ENCODE measurements at places on chromosomes 7 and 10. TPM values are rescaled to one million over a fixed set of nuclear protein-coding genes. Genes with fewer than 3 reads are reported as not detected.

Gene ITIH5
- 1.5 TPM for total RNA-seq

Gene XPNPEP1
- total RNA-seq: 94.6 TPM

Gene CYREN
- 76.5 TPM for total RNA-seq

Gene TCAF1
- 37.4 TPM for total RNA-seq

Gene LIPK
- total RNA-seq: not detected

Gene PLA2G12B
- total RNA-seq: not detected

Gene CTTNBP2
- total RNA-seq: 5.3 TPM

Gene SMO
- total RNA-seq: 20.1 TPM

Gene TRAPPC14
- total RNA-seq: 10.4 TPM

Gene IL15RA
- total RNA-seq: 23.6 TPM

Gene RBP3
- total RNA-seq: not detected

Gene CHRM2
- not detected for total RNA-seq

Gene CYP2C19
- total RNA-seq: not detected

Gene WNT8B
- total RNA-seq: 0.07 TPM

Gene MOGAT3
- not detected for total RNA-seq

Gene HOXA6
- total RNA-seq: 10.5 TPM

Gene PPIA
- 2,696 TPM for total RNA-seq

Gene CALHM3
- not detected for total RNA-seq

Gene PNLIPRP1
- total RNA-seq: not detected

Gene KCP
- 1.3 TPM for total RNA-seq

Gene CALD1
- 255 TPM for total RNA-seq

Gene CFTR
- 8.7 TPM for total RNA-seq

Gene NXPH1
- not detected for total RNA-seq

Gene FBXL13
- 3.1 TPM for total RNA-seq

Gene PSD
- 2.0 TPM for total RNA-seq

Gene EPHB6
- 7.7 TPM for total RNA-seq

Gene PARP12
- total RNA-seq: 43.1 TPM

Gene UNCX
- 0.55 TPM for total RNA-seq

Gene ACHE
- 1.3 TPM for total RNA-seq

Gene TMEM229A
- not detected for total RNA-seq

Gene ELN
- not detected for total RNA-seq

Gene PEX1
- 14.7 TPM for total RNA-seq

Gene TMEM184A
- total RNA-seq: 5.8 TPM

Gene MYPN
- total RNA-seq: 0.04 TPM

Gene FFAR4
- not detected for total RNA-seq

Gene GPR146
- total RNA-seq: 0.21 TPM

Gene SPDYE16
- not detected for total RNA-seq

Gene CACNA2D1
- 5.9 TPM for total RNA-seq

Gene ATP6V0A4
- 0.88 TPM for total RNA-seq
